Lower leg skin (tissue), 4 donors: ENCODE measurements at places on chromosomes 7 and 10.
A peak's percentile ranks its signal among the peaks of the same experiment; 100 is the strongest.

GRCh38 chr10:122541541-122542002, 19.0 kb upstream of the DMBT1 start:
- DNase-seq = no peak

GRCh38 chr10:125482637-125483036, 200.3 kb downstream of the TEX36 start:
- DNase-seq = no peak

DNA sequence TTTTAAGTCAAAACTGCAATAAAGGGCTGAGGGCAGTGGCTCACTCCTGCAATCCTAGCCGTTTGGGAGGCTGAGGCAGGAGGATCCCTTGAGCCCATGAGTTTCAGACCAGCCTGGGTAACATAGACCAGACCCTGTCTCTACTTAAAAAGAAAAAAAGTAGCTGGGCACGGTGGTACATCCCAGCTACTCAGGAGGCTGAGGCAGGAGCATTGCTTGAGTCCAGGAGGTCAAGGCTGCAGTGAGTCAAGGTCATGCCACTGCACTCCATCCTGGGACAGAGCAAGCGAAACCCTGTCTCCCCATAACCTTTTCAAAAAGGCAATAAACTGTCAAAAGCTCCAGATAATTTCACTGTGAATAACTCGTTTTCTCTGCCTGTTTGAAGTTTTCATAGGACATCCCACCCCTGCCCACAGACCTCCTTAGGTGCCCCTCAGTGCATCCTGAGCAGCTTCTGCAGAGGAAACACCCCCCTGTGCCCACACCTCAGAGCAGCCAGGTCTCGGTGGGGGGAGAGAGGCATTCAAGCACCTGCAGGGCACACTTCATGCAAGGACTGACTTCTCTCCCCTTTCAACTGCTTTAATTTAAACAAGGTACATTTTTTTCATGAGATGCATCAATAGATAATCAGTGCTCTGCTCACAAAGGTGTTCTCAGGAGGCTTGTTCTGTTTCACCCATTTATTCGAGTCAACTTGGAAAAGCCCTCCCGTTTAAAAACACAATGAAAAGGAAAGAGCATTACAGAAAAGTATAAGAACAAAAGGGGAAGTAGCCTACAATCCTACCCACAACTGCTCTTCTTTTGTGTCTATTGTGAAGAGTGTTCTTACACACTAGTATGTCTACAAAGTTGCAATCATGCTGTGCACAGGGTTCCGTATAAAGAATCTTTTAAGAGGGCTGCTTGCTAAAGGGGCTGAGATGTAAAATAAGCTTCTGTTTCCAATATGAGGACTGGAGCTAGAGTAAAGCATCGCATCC, 104.9 kb downstream of the KMT2E start:
- DNase-seq = no peak

GRCh38 chr10:26861205-26861998, 644 bp upstream of the ABI1 start:
- DNase-seq = no peak

DNA sequence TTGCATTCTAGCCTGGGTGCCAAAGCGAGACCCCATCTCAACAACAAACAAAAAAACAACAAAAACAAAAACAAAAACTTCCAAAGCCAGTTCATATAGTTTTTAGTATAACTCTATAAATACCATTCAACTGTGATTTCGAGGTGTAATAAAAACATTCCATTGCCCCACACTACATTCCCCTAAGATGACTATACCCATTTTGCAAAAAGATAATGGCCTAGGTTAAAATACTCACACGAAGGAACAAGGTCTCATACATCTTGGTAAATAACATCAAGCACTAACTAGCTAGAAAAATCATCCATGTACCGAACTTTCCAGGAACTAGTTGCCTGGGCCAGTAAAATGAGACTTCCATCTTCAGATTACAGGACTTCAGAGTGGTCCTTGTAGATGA, 55.4 kb downstream of the GLI3 start:
- no peak for DNase-seq

DNA sequence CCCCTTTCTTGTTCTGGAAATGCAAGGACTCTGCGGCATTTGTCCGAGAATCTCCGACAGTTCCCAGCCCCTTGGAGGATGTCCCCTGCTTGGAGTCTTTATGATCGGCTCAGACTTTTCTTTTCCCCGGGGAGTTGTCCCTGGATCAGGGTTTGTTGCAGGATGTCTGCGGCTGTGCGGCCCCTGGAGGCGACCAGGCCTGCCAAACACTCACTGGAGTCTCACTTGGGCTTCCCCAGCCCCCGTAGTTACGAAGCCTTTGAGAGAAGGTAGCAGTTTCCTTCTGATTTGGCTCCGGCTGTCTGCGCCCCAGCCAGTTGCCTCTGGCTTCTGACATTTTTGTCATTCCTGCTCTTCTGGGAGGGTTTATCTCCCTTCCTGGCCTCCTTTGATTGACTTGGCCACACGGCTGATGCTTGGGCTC, 16.1 kb downstream of the COL26A1 start:
- no peak for DNase-seq

- no peak for DNase-seq
These were observed 210.9 kb downstream of the TEX36 start for GRCh38 chr10:125472010-125472607.

GRCh38 chr7:111043561-111043960, 47.4 kb upstream of the LRRN3 start:
- DNase-seq = no peak

DNA sequence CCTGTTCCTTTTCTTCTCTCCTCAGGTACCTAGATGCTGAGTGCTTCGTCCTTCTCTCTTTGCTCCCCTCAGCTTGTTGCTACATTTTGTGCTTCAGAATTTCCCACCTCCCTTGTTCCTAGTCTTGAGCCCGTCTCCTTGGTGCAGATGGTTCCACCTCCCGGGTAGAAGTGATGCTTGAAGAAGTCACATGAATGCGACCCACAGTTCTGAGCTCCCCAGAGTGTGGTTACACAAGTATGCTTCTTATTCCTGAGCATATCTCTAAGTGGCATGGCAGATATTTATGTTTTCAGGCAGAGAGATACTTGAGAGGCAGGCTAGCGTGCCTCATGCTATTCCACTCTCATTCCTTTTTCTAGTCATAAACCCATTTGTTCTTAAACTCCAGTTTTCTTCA, 34.0 kb downstream of the INPP5F start:
- no peak for DNase-seq

DNA sequence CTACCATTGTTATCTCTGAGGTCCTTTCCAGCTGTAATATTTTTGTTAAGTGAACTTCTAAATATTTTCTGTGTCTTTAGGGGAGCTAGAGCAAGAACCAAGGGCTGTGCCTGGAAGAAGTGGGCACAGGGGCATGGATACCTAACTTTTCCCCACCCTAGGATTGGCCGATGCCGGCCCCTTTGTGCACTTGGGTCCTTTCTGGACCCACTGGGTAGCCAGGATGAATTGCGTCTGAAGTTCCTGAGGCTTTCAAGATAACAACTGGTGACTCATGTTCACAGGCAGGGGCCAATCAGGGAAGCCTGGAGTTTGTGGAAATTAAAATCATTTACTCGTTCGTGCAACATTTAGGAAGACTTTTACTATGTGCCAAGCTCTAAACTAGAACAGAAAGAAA, 758 bp downstream of the DPCD start:
- no peak for DNase-seq

GRCh38 chr7:129193892-129194291, 5.5 kb downstream of the SMO start:
- DNase-seq = no peak

DNA sequence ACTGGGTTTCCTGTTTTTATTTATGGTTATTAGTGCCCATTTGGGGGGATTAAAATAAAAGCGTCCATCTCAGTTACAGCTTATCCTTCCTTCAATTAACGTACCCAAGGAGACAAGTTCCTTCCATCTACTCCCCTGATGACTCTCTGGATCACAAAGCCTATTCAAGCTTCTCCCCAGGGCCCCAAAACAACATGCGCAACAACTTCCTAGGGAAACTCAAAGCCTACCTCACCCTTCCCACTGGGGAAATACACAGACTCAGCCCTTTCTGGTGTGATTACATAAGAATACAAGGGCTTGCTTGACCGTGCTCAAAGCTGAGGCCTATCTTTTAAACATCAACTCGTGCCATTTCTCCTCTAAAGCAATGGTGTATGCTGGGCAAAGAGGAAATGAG, 112.4 kb downstream of the CDK6 start:
- no peak for DNase-seq

GRCh38 chr7:76392531-76393115, 16.9 kb downstream of the SSC4D start:
- DNase-seq = no peak

GRCh38 chr7:75813084-75813483, 522 bp downstream of the CCL24 start:
- DNase-seq = no peak

DNA sequence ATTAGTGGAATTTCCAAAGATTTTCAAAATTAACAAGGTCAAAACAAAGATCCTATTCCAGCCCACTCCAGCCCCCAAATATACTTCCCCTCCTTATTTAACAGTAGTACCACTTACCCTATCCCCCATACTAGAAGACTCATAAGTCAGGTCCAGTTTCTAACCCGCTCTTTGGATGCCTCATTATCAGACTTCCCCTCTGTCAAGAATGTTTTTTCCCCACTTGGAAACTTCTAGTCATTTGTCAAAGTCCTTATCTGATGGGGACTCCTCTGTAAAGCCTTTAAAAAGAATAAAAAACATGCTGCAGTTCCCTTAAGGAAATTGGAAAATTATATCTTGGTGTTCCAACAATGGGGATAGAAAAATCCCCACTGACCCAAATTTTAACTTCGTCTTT, 70.1 kb downstream of the IMMP2L start:
- no peak for DNase-seq

- DNase-seq = no peak
These were observed 231.8 kb upstream of the FOXP2 start for GRCh38 chr7:114182837-114183236.

GRCh38 chr7:17022920-17023319, 141.1 kb upstream of the AGR3 start:
- DNase-seq = no peak

DNA sequence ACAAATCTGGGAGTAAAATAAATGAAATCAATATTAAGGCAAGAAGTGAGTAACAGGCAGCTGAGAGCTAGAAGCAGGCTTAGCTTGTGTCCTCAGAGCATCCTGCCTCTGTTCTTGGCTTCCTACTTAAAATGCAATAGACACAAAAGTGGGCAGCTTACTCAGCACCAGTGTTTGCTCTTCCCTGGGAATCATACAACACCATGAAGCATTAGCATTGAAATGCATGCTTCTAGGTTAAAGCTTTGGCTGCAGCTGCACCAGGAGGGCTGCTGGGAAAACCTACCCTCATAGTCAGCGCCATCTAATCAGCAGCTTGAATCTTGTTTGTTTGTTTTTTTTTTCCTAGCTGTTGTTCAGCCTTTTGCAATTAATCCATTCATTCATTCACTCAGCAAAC, 104.2 kb upstream of the VWC2 start:
- no peak for DNase-seq

DNA sequence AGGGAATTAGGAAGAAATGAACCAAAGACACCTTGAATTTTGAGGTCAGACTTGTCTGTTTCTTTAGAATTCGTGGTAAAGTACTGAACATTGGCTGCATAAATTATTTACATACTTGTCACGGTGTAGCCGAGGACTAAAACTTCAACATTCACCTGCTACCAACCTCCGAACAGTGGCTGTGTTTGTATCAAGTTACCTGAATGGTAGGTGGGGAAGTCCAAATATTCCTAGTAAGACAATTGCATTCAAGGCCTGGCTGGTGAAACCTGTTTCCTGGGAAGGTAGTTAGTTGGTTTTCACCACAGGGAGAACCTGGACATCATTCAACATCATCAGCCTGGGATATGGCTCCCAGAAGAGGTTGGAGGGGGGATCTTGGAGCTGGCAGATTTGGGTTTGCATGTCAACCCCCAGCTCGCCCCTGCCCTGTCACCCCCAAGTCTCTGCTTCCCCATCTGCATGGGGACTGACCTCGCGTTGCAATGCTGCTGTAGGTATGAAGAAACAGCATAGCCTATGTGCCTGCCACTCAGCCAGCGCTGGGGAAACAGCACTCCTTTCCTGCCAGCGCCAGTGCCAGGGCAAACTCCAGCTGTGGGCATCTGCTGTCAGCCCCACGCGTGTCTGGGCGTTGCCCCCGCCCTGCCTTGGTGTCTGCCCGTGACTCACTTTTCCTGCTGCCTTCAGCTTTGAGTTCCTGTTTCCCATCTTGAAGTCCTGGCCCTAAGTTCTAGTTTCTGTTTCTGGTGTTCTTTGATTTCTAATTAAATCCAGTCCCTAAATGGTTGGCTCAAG, 12.7 kb upstream of the LARP4B start:
- peak; percentile 76 for DNase-seq

DNA sequence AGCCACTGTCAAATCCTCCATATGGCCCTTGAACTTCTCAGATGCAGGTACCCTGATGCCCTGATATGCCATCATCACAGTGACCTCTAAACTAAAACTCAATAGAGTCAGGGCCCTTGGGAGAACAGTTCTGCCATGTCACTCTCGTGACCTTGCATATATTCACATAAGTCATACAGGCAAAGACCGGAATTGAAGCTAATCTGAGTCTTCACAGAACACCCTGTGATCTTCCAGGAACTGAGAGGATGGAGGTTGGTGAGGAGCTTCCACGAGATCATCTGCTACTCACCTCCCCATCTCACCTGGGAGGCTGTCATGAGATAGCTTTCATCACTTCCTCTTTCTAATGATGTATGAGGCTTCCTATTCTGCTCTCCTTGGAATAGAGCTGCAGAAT, 228.7 kb upstream of the CCDC6 start:
- DNase-seq = no peak

GRCh38 chr7:33986451-33986850, 81.1 kb downstream of the BMPER start:
- no peak for DNase-seq

GRCh38 chr7:25846722-25847121, 305.3 kb upstream of the NFE2L3 start:
- peak; percentile 79 for DNase-seq

- peak; percentile 21 for DNase-seq
These were observed 11.2 kb upstream of the SEM1 start for GRCh38 chr7:96720843-96721242.

- DNase-seq = peak; percentile 34
These were observed 16.2 kb downstream of the WDR91 start for GRCh38 chr7:135195156-135195555.

- no peak for DNase-seq
These were observed 4.2 kb downstream of the NRBF2 start for GRCh38 chr10:63137306-63137705.

DNA sequence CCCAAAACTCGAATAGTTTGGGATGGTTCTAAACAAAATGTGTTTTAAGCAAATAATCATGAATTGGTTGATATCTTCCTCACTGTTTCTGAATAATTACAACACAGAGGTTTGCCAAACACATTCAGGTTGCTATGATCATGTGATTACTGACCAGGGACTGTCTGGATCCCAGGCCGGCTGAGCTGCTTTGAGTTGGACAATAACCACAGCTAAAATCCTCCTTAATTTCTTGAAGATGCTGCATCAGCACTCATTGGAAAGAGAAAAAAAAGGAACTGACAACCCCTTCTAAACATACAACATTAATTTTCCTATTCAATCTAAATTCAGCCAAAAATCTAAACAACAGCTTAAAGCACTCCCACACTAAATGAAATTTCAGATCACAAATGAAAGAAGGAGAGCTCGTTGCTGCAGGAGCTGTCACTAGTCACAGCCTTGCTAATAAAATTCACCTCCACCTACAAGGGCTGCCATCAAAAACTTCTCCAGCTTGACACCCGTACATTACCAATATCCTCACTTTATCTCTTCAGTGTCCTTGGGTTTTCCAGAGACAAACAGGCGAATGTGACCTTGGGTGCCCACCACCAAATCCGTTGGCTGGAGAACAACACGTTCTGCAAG, 560.2 kb downstream of the KCNMA1 start:
- DNase-seq = no peak
